ENCODE measurements at places on chromosomes 11 and 22.

GRCh38 chr22:30733181-30733631 is 38.5 kb downstream of the OSBP2 start:
- no peak for DNase-seq

DNA sequence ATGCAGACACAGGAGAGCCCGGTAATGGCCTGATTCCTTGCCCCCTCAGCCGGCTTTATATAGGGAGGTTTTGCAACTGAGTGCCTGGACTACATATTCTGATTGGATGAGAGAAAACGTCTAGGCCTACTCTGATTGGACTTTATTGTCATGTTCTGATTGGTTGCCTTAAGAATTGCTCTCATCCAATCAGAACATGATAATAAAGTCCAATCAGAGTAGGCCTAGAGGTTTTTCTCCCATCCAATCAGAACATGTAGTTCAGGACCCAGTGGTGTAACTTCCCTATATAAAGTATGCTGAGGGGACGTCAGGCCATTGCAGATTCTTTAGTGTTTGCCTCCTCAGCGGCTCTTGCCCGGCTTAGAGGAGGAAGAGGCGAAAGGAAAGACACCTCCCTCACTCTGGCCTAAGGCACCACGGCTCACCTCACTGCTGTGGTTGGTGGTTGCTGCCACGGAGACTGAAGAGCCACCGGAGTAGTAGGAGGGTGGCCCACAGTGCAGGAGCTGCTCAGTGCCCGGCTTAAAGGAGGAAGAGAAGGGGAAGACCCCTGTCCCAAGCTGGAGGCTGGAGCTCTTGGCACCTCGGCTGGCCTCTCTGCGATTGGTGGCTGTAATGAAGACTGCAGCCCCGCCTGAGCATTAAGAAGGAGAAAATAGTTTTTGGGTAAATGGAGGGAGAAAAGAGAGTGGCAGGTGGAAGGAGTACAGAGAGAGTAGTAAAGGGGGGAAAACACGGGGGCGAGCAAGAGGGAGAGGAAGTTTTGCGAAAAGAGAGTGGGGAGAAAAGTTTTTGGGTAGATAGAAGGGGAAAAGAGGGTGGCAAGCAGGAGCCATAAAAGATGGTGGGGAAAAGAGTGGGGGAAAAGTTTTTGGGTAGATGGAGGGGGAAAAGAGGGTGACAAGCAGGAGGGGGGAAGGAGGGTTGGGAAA is 116.7 kb upstream of the SERPIND1 start:
- no peak for DNase-seq

DNA sequence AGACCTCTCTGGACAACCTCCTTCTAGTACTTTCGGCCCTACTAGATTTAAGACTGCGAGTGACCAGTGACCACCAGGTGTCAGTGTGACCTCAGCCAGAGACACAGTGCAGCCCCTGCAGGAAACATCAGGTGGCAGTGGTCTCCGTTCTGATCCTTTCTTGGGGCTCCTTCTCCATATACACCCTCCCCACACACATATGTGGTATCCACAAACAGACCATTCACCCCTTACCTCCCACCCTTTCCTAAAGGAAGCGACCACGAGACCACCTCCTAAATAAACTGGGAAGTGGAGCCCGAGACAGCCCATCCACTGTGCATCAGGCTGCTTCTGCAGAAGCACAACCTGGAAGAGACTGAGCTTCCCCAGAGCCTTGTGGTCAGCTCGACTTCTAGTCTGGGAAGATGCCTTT is 38.5 kb upstream of the CYP2D6 start:
- peak; percentile 24 for DNase-seq

DNA sequence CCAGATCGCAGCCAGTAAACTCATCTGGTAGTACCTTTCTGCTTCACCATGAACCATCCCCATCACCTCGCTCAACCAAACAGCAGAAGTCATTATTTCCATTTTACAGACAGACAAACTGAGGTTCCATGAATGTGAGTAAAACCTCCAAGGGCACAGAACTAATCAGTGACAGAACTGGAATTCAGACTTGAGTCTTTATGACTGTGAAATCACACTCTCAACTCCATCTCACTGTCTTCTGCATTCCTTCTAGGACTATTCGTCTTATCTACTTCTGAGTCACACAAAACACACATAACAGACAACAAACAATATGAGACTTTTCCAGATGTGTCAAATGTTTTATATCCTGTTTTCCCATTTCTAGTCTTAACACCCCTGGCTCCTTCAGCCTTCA is 9.3 kb upstream of the NUP50 start:
- DNase-seq = no peak

DNA sequence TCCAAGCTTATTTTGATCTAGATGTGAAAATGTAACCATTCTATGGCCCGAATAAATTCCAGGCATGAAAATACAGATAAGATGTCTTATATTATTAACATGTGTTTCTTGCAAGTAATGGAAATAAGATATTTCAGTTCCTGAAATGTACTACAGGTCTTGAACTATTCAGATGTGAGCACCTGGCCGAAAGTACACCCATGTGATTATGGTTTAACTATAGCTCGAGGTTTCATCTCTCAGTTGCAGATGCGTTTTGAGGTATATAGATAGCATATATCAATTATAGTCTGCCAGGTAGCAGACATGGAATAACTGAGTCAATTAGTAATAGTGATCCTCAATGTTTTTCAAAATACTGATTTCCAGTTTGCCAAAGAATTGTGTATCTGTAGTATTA is 68.3 kb downstream of the DDIAS start:
- DNase-seq = no peak

DNA sequence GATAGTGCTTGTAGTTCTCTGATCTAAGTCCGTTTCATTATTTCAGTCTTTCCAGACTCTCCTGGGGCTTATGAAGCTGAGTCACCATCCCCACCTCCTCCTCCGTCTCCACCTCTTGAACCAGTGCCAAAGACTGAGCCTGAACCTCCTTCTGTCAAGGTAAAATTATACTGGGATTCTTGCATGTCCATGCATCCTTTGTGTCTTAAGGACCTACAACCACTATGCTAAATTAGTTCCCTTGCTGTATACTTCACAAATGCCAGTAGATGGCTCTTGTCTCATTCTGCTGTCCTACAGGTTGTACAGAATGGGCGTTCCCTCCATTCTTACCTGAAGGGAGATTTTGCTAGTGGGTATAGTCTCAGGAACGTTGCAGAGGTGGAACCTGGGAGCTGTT is 42.2 kb downstream of the POLD3 start:
- DNase-seq = no peak

GRCh38 chr22:44609400-44609988 is 92.5 kb upstream of the PRR5 start:
- DNase-seq = no peak

DNA sequence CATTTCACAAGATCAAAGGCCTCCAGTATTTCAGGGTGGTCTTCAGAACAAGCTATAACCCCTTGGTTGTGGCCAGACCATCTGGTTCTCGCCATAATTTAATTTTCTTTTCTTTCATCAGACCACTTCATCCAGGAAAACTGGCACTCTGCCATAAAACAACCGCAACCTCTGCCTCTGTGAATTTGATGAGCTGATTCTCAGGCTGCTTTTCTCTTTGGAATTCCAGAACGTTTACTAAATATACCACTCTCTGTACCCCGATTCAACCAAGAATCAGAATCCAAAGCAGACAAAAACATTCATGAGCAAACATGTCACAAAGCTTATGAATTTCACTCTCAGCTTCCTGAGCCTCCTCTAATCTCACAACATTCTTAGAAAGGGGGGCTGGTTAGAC is 331.8 kb upstream of the SYN3 start:
- no peak for DNase-seq

DNA sequence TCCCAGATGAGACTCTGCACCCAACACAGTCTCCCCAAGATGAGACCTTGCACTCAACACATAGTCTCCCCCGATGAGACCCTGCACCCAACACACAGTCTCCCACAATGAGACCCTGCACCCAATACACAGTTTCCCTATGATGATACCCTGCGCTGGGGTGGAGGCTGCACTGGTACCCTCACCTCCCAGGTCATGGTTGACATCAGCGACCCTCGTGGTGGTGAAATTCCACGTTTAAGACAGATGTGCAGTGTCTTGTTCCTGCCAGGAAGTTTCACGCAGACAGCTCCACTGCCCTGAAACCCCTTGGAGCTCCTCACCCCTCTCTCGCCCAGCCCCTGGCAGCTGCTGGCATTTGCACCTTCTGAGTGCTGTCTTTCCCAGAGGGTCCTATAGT is 9.5 kb downstream of the MUC5AC start:
- no peak for DNase-seq

GRCh38 chr22:38923463-38924346 is 33.7 kb upstream of the APOBEC3A start:
- DNase-seq = no peak

DNA sequence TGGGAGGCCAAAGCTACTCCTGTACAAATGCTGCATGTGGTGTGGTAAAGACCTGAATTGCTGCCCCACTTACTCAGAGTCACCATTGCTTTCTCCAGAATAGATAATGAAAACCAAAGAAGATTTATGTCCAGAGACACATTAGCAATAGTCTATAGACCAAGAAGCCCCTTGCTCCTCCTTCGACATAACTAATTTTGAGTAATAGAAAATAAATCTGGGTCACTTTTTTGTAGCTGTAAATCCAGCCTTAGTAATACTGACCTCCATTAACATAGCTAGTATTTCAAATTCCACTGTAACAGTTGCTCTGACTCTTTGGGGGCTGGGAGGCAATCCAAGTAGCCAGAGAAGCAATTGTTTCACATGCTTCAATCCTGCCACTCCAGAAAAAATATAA is 145.9 kb downstream of the MAML2 start:
- DNase-seq = no peak

DNA sequence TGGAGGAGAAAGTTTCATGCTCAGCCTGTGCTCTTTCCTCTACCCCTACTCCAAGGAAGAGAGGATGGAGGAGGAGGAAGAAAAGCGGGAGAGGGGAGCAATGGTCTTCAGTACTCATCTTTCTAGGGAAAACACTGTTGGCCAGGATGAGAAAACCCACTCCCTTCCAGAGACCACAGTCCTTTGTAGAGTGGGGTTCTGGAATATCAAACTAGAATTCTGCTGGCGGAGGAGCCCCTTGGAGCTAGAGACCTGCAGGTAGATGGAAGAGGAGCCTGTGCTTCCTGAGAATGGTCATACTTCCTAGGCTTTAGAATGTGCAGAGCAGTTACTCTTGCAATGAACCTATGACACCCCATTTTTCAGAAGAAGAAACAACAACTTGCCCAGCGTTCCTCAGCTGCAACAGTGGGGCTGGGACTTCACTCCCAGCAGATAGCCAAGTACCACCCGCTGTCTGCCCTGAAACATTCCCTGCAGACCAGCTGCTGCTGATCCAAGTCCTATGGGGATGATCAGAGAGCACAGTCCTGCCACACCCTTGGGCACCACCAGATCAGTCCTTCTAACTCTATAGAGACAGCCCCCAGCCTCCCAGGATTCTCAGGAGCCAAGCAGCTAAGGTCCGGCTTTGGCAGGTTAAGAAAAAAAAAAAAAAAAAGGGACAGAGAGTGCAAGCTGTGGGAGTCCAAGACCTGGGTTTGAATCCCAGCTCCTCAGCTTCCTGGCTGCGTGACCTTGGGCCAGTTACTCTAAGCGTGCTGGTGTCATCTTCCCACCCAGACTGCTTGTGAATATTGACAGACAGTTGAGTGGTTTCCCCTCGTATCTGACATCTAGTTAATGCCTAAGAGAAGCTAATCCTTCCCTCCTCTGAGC is 664 bp downstream of the PTGDR2 start:
- DNase-seq = no peak

GRCh38 chr22:36870250-36870649 is 9.4 kb downstream of the NCF4 start:
- DNase-seq = no peak

- no peak for DNase-seq
Observed at GRCh38 chr11:110038201-110038600, 55.0 kb upstream of the ZC3H12C start.

- DNase-seq = no peak
Observed at GRCh38 chr11:34214961-34215805, 109.8 kb downstream of the NAT10 start.

- DNase-seq = no peak
Observed at GRCh38 chr11:59292611-59293010, 66.1 kb upstream of the OR5AN1 start.

- DNase-seq = no peak
Observed at GRCh38 chr11:125062931-125063428, at the start of gene SLC37A2. SLC37A2 (plus strand) TSS chr11:125063305; CDS start chr11:125063368, 63 bp downstream.

- DNase-seq = no peak
Observed at GRCh38 chr11:71399341-71399740, 48.9 kb downstream of the DHCR7 start.

DNA sequence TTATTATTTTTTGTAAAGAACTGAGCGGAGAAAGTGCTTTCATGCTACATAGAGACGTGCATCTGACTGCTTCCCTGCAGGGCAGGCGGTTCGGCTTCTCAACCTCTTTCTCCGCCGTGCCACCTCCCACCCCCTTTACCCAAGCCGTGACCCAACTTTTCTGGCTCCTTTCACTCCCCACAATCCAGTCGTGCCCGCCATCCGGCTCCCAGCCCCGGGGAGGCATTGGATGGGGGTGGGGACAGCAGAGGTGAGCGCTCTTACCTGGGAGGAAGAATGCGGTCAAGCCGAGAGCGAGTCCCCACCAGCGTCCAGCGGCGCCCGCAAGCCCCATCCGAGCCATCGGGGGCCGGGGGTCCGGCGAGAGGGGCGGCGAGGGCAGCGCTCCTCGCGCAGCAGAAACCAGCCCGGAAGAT is 781 bp downstream of the NECTIN1 start:
- no peak for DNase-seq

DNA sequence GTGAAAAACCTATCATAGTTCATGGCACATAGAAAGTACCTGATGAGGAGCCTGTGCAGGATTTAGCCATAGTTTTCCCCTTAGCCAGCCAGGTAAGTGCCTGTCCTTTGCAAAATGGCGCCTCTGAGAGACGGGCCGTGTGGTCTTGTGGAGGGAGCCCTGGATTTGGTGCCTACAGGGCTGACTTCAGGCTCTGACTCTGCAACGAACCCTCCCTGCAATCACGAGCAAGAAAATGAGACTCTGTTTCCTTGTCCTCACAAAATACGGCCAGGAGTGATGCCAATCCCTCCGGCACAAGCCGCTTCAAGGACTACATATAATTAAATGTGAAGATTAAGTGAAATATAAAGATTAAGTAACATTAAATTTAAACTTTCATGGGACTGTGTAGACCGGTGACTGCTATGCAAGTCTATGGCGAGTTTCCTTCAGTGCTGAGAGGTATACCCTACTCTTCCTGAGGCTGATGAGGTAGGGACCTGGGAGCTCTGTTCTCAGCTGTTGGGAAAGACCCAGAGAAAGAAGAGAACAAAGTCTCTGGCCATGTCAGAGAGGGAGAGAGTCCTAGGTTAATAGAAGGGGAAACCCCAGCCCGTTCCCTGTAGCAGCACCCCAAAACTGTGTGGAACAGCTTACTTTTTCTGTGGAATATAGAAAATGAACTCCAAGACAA is 6.1 kb upstream of the CXCR5 start:
- no peak for DNase-seq

Measured in DMS153 (cell line).